Endothelial cell of coronary artery (primary cell): ENCODE measurements at places on chromosomes 3 and 15. TPM values are rescaled to one million over a fixed set of nuclear protein-coding genes. Genes with fewer than 3 reads are reported as not detected.

The ASB14 gene
- total RNA-seq, result not detected in 2 replicates

The NRROS gene
- 1.9 and 5.2 TPM in 2 replicates for total RNA-seq

The ALPK3 gene
- total RNA-seq, result 10.2 and 25.2 TPM in 2 replicates

The HEMK1 gene
- 9.5 and 12.6 TPM in 2 replicates for total RNA-seq

The HHLA2 gene
- not detected in 2 replicates for total RNA-seq

The C2CD4B gene
- 18.5 and 38.2 TPM in 2 replicates for total RNA-seq

The IGSF10 gene
- 0.19 TPM in 1 of 2 replicates, not detected in the other for total RNA-seq

The KLHL18 gene
- total RNA-seq, result 29.1 and 32.8 TPM in 2 replicates
